GM04503 (cell line): ENCODE measurements at places on chromosomes 1 and 21.

DNA sequence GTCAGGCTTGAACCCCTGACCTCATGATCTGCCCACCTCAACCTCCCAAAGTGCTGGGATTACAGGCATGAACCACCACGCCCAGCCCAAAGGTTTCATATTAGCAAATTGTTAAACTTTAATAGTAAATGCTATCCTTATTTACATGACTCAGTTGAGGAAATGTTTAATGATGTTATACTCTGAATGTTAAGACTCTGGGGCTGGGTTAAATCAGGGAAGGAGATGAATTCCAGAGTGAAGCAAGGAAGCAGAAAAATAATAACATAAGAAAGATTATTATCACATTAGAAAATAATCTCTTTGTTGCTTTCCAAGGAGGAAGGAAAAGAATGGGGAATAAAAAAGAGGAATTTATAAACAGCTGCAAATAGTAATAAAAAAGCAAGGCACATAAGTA lies 105.3 kb downstream of the PTGS2 start:
- DNase-seq: no peak

DNA sequence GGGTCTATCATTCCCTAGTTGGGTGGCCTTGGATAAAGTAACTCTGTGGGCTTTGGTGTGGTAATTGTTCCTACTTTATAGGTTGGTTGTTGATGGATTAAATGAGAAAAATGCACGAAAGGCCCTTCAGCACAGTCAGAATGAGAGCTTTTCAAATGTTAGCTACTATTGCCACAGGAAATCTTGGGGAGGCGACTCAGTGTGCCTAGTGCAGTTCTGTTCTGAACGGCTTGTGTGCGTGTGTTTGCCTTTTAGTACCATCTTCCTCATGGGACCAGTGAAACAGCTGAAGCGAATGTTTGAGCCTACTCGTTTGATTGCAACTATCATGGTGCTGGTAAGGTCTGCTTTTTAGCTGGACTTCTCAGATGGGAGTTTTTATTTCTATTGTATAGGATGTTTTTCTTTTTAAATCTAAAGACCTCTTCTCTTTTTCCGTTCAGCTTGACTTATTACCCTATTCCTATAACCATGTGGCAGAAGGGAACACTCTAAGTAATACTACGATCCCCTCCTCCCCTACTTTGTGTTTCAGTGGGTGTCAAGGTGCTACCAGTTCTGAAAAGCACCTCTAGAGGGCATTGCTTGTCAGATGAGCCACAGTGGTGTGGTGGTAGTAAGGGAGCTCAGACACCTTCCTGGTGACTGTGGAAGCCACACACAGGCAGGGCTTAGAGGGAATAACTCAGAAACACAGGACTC lies 9.2 kb downstream of the SFT2D2 start:
- no peak for DNase-seq

GRCh38 chr1:92476071-92476631 lies 10.6 kb downstream of the GFI1 start:
- no peak for DNase-seq

DNA sequence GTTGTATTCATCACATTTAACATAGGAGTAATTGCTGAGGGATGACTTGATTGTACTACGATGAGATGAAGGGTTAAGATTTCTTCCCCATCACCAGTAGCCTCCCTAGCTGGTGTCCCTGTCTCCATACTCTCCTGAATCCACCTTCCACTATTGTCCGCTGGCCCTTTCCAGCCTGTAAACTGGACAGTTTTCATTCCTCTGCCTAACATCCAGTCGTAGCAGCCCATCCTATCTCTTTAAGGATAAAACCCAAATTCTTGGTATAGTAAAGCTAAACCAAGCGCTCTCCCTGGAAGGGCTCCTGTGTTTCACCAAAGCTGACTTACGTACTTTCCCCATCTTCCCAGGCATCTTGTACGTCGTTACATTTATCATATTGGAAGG lies 670 bp downstream of the COX20 start:
- no peak for DNase-seq

DNA sequence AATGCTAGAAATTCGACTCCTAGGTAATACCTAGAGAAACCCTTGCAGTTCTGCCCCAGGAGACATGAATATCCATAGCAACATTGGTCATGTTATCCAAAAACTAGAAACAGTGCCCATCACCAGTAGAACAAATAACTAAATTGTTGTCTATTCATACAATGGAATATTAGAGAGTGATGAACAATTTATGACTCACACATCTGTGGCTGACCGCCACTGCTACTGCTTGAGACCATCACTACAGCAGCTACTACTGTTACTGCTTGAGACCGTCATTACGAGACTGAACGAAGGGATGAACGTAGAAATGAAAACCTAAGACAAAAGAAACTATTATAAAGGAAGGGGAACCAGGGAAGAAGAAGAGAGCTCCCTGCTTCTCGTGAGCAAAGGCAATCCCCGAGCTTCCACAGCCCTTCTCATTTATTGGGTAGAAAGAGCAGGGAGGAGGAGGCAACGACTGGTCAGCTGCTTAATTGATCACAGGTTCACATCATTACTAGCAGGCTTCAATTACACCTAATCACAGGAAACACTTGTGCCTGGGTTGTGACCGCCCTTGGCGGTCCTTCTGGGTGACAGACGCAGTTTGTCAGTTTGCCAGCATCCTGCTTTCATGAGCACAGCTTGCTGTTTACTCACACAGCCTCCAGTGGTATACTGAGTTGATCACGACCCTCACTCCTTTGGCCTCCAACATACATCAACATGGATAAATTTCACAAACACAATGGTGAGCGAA lies 14.1 kb upstream of the PADI4 start:
- no peak for DNase-seq

DNA sequence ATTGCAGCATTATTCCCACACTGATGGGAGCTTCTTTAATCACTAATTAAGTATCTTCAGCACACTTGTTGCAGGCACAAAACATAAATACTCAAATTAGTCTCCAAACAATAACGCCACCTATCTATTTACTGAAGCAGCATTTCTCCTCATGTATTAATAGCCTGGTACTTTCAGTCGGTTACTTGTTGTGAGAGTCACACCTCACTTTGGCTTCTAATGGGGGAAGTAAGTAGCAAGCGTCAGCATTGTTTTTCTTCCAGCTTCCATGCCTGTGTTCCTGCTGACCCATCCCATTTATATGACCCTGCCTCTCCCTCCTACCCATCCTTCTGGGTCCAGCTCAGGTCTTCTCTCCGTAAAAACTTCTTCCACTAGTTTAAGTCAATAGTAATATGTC lies 31.9 kb upstream of the DENND1B start:
- DNase-seq: no peak

DNA sequence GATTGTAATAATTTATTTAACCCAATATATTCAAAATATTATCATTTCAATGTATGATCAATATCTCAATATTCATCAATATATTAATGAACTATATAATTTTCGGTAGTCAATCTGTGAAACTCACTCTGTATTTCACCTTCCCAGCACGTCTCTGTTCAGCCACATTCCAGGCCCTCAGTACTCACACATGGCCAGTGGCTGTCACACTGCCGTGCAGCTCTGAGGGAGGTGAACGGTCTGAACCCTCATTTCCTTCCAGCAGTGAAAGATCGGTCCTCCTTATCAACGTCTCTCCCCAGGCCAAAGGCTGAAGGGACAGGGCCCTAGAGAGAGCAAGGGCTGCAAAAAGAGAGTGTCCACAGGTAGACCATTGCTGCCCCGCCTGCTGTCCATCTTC lies 39.5 kb upstream of the ZNF124 start:
- DNase-seq: no peak

GRCh38 chr21:32604464-32604863 lies 7.7 kb downstream of the CFAP298 start:
- DNase-seq: no peak
